T47D (cell line): ENCODE measurements at places on chromosomes 2 and 18.
A peak's percentile ranks its signal among the peaks of the same experiment; 100 is the strongest.

DNA sequence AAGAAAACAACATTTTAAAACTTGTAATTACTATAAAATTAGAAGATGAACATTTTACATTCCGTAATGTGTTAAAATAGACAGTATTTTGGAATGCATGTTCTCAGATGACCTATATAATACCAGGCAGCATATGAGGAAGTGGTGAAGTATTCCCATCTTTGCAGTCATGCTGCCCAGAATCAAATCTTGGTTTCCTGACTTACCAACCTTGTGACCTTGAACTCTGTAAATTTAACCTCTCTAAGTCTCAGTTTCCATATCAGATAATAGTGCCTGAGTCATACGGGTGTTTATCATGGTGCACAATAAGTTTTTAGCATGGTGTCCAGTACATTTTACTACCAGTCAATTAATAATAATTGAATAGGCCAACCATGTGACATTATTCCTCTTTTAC, 7.3 kb upstream of the GALM start:
- no peak for DNase-seq

DNA sequence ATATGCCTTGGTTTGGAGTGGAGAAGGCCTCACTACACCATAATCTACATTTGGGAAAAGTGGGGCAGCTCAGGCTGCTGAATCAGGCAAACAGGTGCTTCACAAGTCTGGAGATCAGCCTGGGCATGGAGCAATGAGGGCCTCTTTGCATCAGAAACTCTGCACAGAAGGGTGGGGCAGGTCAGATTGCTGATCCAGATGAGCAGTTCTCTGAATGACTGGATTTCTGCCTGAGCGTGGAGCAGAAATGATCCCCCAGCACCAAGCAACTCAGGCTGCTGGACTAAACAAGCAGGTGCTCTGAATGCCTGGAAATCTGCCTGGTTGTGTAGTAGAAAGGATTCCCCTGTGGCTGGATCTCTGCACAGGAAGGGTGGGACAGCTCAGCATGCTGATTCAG, 605.3 kb upstream of the ZNF804A start:
- no peak for DNase-seq

DNA sequence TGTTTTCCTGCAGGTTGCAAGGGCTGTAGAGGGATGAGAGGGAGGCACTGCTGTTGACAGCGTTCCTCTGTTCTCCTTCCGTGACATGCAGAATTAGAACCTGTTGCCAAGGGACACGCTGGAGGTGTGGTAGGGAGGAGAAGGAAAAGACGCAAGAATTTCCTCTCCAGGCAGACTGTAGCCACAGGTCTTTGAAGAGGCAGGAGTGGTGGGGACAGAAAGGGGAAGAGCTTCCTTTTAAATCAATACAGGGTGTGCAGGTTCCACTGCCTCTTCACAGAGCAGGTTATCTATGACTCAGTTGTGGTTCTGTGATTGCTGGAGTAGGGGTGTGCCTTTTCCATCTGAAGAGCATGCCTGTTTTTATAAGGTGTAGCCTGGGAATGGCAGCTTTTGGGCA, 133.0 kb downstream of the WDSUB1 start:
- DNase-seq, result no peak

- no peak for DNase-seq
Observed at GRCh38 chr18:47912343-47912742, 18.1 kb downstream of the SMAD2 start.

DNA sequence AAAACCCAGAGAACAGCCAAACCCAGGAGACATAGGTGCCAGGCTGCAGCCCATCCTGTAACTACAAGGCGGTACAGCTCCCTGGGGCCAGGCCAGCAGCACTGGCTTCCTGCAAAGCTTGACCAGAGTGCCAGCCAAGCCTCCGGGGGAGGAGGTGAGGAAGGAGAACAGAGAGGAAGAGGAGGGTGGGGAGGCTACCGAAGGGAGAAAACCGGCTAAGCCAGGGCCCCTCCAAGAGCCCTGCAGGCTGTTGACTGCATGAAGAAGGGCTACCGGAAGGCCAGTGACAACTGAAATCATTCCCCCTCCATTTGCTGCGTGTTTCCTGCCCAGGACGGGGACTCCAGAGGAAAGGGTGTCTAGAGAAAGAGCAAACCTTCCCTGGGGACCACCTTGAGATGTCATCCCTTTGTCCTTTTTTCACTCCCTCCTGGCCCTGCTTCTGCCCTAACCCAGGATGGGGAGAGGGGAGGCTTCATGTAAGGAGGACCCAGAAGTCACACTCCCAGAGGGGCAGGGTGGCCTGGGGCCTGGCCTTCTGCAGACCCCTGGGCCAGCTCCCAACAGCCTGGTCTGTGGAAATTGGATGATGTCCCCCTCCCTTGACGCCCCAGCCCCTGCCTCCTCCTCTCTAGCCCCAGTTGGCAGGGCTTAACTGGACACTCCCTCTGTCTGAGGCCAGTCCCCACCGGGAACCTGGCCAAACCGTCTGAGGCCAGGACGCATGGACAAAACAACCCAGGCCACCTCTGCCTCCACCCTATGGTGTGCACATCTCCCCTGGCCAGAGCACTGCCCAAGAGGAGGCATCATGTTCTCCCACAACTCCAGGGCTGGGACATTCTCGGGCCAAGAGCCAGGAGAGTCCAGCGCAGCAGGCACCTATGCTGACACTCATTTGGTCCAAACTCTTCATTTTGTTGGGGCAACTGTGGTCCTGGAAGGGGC, 207.8 kb downstream of the CYP26B1 start:
- no peak for DNase-seq

GRCh38 chr2:56015711-56016115, 92.1 kb upstream of the EFEMP1 start:
- no peak for DNase-seq

GRCh38 chr2:144461308-144461766, 58.6 kb downstream of the ZEB2 start:
- no peak for DNase-seq

DNA sequence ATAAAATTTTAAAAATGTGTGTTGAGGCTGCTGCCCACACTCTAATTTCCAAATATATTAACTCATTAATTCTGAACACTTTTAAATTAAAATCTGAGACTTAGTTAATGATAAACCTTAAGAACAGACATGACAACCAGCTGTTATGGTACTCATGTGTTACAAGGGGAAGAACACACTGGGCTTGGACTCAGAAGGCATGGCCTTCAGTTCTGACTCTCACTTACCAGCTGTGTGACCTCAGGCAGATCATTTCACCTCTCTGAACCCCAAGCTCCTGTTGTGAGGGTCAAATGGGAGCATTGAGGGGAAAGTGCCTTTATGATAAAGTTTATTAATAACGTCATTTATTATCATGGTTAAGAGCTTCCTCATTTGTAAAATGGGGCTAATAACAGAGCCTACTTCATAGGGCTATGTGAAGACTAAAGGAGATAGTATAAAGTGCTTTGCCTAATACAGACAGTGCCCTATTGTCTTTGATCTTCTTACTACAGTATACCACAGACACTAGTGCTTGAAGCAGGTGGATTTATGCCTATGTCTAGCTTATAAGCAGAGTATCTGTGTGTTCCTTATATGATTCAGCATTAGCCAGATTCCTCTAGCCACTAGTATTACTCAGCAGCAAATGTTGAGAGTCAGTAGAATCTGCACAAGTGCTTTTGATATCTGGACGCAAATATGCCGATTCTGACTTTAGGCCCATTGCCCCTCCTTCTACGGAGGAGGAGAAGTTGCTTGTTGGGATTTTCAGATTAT, 99.6 kb downstream of the SGPP2 start:
- DNase-seq, result no peak

- DNase-seq, result no peak
Observed at GRCh38 chr2:85230679-85231467, 96.9 kb downstream of the TGOLN2 start.

- DNase-seq, result no peak
Observed at GRCh38 chr2:187224989-187225388, 223.1 kb downstream of the CALCRL start.

GRCh38 chr2:108404784-108405397, 27.1 kb downstream of the SULT1C4 start:
- no peak for DNase-seq

DNA sequence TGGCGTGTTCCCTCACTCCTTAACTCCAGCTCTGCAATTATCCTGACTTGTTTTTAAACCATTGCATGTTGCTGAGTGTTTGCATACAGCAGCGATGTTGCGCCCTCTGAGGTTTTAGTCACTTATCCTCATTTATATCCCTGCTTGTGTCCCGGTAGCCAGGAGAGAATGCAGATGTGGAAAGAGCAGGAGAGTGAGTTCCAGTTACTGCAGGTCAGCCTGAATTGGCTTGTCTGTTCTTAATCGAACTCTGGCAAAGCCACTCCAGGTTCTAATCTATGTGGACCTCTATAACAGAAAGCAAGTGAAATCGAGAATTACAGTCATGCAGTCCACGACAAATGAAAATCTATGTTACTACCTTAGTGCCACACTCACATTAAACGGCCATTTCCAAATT, 295.1 kb upstream of the REV1 start:
- DNase-seq, result no peak

DNA sequence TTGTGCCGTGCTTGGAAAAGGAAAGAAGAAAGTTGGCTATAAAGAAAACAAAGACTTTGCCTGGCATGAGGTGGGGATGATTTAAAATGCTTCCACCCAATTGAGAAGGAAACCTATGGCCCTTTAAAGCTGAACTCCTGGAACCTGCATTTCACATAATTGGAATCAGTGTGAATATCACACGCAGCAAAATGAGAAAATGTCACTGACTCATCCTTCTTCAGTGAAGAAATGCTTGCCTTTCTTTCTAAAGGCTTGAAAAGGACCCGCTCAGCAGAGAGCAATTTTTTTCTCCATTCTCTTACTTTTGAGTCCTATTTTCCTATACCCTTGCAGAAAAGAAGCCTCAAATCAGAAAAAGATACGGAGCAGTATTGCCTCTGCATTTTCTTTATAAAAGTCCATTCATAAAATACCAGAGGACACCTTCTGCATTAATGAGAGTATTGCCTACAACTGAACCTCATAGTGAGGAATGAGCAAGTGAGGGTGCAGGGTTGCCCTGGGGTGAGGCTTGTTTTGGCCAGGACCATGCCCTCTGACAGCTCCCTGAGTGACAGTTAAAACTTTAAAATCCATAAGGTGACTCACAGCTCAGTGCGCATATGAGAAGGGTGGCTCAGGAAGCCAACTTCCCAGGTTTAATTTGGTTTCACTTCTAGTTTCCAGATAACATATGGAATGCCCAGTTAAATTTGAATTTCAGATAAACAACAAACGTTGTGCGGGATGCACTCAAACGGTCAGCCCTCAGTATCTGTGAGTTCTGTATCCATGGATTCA, 191.9 kb upstream of the GYPC start:
- no peak for DNase-seq

- no peak for DNase-seq
Observed at GRCh38 chr2:121768143-121768755, 12.8 kb downstream of the TSN start.

DNA sequence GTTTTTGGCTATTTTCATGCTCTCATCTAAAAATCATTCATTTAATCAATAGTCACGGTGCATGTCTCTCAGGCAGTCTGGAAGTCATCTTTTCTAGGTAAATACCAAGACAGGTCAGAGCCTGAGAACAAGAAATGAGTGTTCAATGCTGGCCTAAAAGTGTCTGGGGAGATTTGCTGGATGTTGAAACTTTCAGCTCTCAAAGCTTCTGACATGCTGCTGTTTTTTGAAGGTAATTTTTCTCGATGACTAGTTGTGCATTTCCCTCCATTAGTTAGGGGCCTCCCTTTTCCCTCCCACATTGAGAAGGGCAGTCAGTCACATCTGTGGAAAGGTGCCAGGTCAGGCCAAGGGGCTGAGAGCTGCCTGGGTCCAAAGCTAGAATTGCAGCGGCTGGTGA, 115.6 kb downstream of the LPIN1 start:
- DNase-seq, result no peak

GRCh38 chr2:161994761-161995520, 79.1 kb downstream of the DPP4 start:
- no peak for DNase-seq

- DNase-seq, result no peak
Observed at GRCh38 chr2:52724585-52724984, 1043.0 kb upstream of the CHAC2 start.

- no peak for DNase-seq
Observed at GRCh38 chr2:53670331-53670730, 97.3 kb upstream of the CHAC2 start.

- DNase-seq, result no peak
Observed at GRCh38 chr2:214575030-214575429, 164.2 kb downstream of the VWC2L start.

DNA sequence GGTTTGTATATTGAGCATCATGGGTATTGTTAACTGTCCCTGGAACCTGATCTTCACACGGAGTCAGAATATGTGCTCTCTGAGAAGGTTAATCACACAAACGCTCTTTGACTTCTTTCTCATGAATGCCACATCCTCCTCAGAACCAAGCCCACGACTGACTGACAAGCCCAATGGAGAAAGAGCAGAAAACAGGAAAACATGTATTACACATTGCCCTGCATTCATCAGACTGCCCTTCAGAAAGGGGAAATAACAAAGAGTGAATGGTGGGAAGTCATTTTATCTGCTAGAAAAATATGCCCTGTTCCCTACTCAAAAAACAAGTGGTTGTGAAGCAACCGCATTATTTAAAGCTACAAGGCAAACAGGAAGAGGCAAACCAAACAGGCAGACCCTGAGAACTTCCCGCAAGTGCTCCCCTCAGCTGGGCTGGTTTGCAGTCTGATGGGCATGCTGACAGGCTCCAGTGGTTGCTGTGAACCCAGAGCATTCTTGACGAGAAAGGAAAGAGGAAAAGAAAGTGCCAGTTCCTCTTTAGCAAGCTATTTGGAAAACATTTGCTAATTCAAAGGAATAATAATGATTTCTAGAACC, 172.9 kb upstream of the SETBP1 start:
- DNase-seq, result no peak

DNA sequence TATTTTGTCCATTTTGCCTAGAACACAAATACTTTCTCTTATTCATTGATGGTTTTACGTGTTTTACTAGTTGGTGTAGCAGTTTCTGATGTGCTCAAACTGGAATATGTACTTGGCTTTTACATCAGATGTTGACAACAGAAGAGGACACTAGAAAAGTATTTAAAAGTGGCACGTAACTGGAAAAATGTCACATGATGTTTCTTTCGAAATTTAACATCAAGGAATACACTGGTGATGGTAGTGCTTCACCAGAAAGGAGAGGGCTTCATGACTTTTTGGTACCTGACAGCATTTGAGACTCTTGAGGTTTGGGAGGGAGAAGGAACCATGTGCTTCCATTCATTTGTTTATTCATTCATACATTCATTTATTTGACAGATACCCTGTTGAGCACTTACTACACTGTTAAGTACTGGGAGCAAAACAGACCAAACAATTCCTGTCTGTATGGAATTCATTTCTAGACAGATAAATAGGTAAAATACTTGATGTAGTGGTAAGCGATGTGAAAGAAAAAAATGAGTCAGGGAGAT, 1.5 kb downstream of the GIGYF2 start:
- no peak for DNase-seq

DNA sequence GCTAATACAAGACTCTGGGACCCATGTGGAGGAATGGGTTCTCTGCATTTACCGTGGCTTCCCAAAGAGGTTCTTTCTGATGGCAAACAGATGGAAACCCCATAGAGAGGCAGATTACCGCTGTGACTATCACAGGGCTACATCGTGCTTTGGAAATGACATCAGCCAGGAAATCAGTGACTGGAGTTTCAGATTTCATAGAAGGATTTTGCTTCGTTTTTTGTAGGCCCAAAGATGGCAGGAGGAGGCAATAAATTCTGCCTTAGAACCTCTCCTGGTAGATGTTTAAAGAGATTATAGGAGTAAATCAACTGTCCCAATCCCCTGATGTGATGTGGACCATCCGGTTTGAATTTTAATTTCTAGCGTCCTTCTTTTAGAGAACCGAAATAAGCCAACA, 214.1 kb downstream of the AGPS start:
- no peak for DNase-seq

GRCh38 chr2:190537765-190538164, 3.2 kb upstream of the NEMP2 start:
- DNase-seq, result peak; percentile 18
